Breast epithelium (tissue), 4 donors: ENCODE measurements at places on chromosomes 4 and X. TPM values are rescaled to one million over a fixed set of nuclear protein-coding genes. Genes with fewer than 3 reads are reported as not detected.

DNA sequence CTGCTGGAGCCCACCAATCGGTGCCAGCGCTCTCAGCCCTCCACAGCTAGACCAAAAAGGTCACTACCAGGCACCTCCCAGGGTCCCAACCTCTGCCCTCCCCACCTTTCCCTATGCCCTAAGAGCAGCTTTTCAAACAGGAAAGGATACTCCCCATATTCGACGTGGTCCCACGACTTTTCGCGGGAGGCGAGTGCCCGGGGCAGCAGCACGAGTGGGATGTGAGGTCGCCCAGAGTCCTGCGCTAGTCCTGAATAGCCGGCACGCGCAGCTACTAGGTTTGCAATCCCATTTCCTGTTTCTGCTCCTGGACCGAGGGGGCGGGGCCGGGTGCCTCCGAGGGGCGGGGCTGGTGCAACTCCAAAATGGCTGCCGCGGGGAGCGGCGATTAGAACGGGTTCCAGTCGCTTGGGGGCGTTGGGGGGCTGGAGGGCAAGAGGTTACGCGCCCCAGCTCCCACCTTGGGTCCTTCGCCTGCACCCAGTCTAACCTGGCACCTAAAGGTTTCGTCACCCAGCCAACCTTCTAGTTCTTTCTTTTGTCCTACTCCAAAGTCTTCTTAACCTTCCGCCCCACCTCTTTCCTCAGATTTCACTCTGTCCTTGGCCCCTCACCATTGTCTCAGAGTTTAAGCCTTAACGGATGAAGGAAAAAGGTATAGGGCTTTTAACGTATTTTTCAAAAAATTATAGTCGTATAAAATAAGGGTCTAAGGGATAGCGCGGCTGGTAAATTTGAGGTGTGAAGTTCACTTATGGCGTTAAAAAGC, 85.0 kb upstream of the TENT5D start:
- peak; percentile 58 for DNase-seq
- no peak overlapping the region for H3K27ac ChIP-seq
- H3K36me3 ChIP-seq: no peaks in the 10 kb centered on the region

- H3K27me3 ChIP-seq: peaks cover 62% of the 10 kb centered on the region
- no peaks in the 10 kb centered on the region for H3K4me1 ChIP-seq
- H3K27ac ChIP-seq: no peak overlapping the region
- no peak for DNase-seq
- H3K36me3 ChIP-seq: no peaks in the 10 kb centered on the region
- H3K4me3 ChIP-seq: no peak overlapping the region
These were observed 143.4 kb upstream of the MED14 start for GRCh38 chrX:40878766-40879165.

GRCh38 chrX:17860811-17861488, at the start of gene RAI2:
TSS of gene RAI2 (minus strand) at chrX:17861298. CDS start at chrX:17802010, 59,288 bp downstream.
- peak; percentile 60 for DNase-seq
- peak within 1 kb of the TSS; percentile 80 for H3K4me3 ChIP-seq

The LIMCH1 gene
- total RNA-seq: 34.6 TPM

GRCh38 chrX:51893931-51894696, 691 bp downstream of the MAGED1 start:
- no peaks in the 10 kb centered on the region for H3K36me3 ChIP-seq
- no peaks in the 10 kb centered on the region for H3K27me3 ChIP-seq
- DNase-seq: no peak
- H3K4me1 ChIP-seq: no peaks in the 10 kb centered on the region
- peak overlapping the region; percentile 81 for H3K27ac ChIP-seq

The DCLK2 gene
- total RNA-seq: 4.0 TPM

DNA sequence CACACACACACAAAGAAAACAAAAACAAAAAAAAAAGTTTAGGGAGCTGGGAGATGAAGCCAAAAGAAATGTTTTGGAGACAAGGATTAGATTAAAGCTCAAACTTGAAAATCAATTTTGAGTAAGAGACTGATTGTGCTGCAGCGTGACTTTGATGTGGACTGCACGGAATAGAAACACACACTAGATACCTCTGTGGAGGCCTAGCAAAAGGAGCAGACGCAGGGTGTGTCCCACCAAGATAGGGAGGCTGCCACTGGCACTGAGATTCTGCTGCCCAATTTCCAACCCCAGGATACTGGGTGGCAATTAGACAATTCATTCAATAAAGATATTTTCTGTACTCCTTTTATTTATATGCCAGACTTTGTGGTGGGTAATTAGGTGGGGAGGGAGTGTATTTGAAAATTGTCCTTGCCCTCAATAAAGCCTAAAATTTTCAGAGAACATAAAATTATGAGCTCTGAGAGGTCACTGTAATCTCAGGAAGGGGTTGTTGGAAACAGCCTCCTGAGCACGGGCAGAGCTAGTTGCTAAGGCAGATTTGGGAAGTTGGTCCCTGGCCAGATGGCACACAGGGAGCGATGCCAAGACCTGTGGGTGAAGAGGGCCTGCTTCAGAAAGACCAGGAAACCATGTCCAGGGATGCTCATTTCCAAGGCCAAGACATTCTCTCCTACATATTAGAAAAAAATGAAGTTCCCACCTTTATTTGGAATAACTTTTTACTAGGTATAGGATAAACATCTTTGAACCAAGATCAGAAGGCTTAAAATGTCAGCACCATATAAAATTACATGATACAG, 1.9 kb upstream of the PPP3CA start:
- no peaks in the 10 kb centered on the region for H3K36me3 ChIP-seq
- no peaks in the 10 kb centered on the region for H3K27me3 ChIP-seq
- H3K4me1 ChIP-seq: no peaks in the 10 kb centered on the region
- peak overlapping the region; percentile 92 for H3K4me3 ChIP-seq

The CLRN2 gene
- total RNA-seq: not detected

GRCh38 chr4:124629681-124630080, 82.9 kb downstream of the ANKRD50 start:
- no peaks in the 10 kb centered on the region for H3K4me1 ChIP-seq
- H3K4me3 ChIP-seq: no peak overlapping the region
- H3K27me3 ChIP-seq: no peaks in the 10 kb centered on the region
- no peak for DNase-seq
- no peaks in the 10 kb centered on the region for H3K36me3 ChIP-seq

GRCh38 chrX:129957241-129958082, 25.0 kb upstream of the BCORL1 start:
- no peaks in the 10 kb centered on the region for H3K27me3 ChIP-seq
- no peaks in the 10 kb centered on the region for H3K4me1 ChIP-seq
- no peak for DNase-seq
- H3K36me3 ChIP-seq: no peaks in the 10 kb centered on the region
- H3K27ac ChIP-seq: peak overlapping the region; percentile 73

DNA sequence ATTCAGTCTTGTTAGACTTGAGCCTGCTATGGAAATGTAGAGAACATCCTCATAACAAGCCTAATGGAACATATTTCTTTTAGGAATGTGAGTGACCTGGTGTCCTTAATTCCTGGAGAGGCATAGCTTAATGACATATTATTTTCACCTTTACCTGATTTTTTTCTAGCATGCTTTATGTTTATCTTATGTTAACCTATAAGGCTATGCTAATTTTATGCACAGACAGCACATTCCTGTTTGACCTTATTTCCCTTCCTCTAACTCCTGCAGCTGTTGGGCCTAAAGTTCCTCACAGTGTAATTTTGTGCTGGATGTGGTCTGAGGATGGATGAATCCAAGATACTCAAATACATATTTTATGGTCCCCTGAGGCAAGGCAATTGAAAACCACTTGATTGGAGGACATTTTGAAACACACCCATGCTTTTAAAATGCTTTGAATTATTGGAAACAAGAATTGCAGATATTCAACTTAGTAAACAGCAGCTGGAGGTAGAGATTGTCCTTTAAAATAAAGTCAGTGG, 111.5 kb downstream of the LARP7 start:
- no peaks in the 10 kb centered on the region for H3K27me3 ChIP-seq
- DNase-seq: no peak
- H3K36me3 ChIP-seq: no peaks in the 10 kb centered on the region
- H3K27ac ChIP-seq: no peak overlapping the region

DNA sequence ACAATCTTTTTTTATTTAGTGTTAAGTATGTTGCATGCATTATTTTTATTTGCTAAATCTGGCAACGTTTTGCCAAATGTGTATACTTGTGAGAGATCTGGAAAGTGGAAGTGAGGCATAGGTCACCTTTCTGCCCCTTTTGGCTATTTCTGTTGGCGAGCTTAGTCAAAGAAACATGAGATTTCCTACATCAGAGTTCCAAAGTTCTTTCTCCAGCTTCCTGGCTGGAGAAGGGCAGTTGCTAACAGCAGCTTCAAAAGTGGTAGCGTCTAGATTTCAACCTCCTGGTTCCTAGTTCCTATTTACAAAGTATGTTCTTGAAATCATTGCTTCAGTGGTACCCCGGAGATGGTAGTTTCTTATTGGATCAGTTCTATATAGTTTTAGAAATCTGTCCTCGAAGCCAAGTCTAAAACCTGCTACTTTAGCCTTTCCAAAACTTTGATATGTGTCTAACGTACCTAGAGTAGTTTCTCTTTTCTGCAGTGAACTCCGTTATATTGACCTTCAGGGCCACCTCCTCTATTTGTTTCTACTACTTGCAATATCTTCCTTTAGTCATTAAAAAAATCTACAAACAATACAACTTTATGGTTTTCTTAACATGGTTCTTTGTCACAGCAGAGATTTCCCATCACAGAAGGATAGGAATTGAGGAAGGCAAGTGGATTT, 455.8 kb upstream of the FTHL17 start:
- no peak overlapping the region for H3K27ac ChIP-seq
- no peaks in the 10 kb centered on the region for H3K27me3 ChIP-seq
- no peak overlapping the region for H3K4me3 ChIP-seq
- H3K4me1 ChIP-seq: no peaks in the 10 kb centered on the region

DNA sequence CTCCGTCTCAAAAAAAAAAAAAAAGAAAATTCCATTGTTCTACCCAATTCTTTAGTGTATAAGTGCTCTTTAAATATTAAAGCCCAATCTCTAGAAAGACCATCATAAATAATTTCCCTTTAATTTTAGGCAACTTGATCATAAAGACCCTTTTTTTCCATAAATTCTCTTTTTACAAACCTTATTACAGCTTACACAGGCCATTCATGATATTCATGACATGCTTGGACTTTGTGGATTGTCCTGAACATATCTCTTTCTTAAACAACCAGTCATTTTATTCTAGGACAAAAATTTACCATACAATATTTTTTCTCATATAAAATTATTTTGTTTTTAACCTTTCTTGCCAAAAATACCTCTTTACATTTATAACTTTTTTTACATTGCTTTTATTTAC, 30.5 kb downstream of the TLR8 start:
- H3K27ac ChIP-seq: no peak overlapping the region
- H3K4me3 ChIP-seq: no peak overlapping the region
- H3K27me3 ChIP-seq: no peaks in the 10 kb centered on the region
- H3K4me1 ChIP-seq: no peaks in the 10 kb centered on the region
